Chondrocyte (in vitro differentiated cells): ENCODE measurements at places on chromosomes 1 and 21. TPM values are rescaled to one million over a fixed set of nuclear protein-coding genes. Genes with fewer than 3 reads are reported as not detected.

DNA sequence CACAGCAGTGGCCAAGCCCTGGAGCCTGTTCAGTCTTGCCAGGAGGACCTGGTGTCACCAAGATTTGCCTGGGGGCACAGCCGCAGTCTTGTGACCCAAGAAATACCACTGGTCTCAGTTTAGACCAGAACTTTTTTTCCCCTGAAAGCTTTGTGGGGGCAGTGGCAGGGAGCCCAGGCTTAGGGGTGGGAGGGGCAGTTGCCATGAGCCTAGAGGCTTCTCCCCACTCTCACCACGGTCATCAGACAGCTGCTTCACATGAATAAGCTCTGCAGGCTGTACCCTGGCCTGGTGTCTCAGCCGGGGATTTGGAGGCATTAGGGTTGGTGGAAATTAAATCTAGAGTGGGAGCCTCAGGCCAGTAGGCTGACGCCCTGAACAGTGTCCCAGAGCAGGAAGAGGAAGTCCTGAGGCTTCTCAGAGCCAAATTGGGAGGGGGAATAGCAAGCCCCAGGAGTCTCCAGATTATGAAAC lies 73.7 kb downstream of the SLC16A1 start:
- no peak for DNase-seq

The LORICRIN gene
- not detected in 3 replicates for total RNA-seq

The ZFP69B gene
- 7.4 to 13.4 TPM (median 11.9 TPM) in 3 replicates for total RNA-seq

The OPTC gene
- not detected in 3 replicates for total RNA-seq

DNA sequence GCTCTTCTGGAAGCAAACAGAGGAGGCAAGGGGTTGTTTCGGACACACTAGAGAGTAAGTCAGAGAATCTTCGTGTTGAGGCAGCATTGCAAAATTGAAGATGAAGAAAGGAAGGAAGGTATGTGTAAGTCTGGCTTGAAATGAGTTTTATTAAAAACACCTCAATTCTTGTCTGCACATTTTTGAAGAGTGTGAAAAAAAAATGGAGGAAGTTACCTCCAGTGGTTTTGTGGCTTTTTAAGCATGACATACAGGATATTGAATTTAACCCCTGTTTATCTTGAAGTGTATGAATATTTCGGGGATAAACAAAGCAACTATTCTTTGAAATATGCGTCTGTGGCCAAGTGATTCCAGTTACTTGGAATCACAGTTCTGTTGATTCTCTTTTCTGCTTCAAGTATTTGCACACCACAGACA lies 203.2 kb upstream of the SGIP1 start:
- DNase-seq, result no peak

DNA sequence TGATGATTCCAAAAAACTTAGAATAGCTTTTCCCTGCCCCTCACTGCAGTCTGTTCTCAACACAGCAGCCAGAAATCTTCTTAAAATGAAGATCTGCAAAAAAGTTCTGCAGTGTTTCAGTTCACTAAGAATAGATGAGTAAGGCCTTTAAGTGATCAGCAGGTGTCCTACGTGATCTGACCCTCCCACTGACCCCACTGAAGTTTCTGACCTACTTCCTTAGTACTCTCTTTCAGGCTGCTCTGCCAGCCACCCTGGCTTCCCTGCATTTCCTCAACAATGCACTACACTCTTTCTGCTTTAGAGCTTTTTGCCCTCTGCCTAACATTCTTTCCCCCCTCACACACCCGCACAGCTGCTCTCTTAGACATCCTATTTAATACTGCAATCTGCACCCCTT lies 182.5 kb downstream of the AKT3 start:
- no peak for DNase-seq

The RAB42 gene
- 1.3 to 2.6 TPM (median 2.3 TPM) in 3 replicates for total RNA-seq

The ZFYVE9 gene
- 20.7 to 21.6 TPM (median 20.9 TPM) in 3 replicates for total RNA-seq

The KIF14 gene
- 1.3 to 2.1 TPM (median 2.0 TPM) in 3 replicates for total RNA-seq

The PDZK1IP1 gene
- total RNA-seq, result not detected in 3 replicates

DNA sequence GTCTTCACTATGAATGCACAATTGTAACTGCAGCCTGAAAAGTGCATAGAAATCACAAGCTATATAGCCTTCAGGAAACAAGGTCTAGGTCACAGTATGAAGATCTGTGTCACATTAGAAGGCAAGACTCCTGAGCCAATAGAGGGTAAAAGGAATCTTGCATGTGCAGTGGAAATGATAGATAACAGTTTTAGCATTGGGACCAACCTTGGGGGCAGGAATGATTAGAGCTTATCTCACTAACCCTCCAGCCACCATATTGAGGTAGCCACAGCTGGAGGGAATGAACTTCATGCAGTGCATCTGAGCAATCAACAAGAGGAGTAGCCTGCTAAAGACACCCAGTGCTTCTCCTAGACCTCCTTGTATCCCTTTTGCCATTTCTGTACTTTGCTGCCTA lies 390.1 kb downstream of the LTN1 start:
- DNase-seq, result no peak

GRCh38 chr1:64502083-64502482 lies 32.2 kb downstream of the CACHD1 start:
- no peak for DNase-seq

GRCh38 chr21:45531393-45532215 lies 10.6 kb downstream of the SLC19A1 start:
- DNase-seq, result peak; percentile 90

GRCh38 chr1:68620571-68620970 lies 123.7 kb upstream of the DEPDC1 start:
- DNase-seq, result no peak

The FOXD2 gene
- total RNA-seq, result 0.90 to 1.0 TPM (median 1.0 TPM) in 3 replicates

DNA sequence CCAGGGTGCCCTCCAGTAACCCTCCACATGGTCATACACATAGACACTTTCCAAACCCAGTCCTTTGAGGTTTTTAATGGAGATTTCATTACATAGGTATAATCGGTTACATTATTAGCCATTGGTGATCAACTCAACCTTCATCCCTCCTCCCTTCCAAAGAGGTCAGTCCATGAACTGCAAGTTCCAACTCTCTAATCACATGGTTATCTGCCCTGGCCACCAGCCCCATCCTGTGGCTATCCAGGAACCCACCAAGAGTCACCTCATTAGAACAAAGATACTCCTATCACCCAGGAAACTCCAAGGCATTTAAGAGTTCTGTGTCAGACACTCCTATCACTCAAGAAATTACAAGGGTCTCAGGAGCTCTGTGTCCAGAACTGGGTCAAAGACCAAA lies 12.2 kb downstream of the ATP1A4 start:
- no peak for DNase-seq

DNA sequence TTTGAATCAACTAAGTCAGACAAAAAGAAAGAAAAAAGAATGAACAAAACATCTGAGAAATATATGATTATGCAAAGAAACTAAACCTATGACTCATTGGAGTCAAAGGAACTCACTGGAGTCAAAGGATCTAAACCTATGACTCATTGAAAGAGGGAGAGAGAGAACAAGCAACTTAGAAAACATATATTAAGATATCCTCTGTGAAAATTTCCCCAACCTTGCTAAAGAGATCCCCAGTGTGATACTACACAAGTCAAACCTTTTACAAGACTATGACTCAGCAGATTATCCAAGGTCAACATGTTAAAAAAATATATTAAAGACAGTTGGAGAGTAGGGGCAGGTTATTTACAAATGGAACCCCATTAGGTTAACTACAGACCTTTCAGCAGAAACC lies 1538.3 kb downstream of the NCAM2 start:
- no peak for DNase-seq

The HMCN1 gene
- total RNA-seq, result 80.0 to 178 TPM (median 81.6 TPM) in 3 replicates

- no peak for DNase-seq
These were observed 8.1 kb upstream of the VWA5B1 start for GRCh38 chr1:20282533-20282932.

DNA sequence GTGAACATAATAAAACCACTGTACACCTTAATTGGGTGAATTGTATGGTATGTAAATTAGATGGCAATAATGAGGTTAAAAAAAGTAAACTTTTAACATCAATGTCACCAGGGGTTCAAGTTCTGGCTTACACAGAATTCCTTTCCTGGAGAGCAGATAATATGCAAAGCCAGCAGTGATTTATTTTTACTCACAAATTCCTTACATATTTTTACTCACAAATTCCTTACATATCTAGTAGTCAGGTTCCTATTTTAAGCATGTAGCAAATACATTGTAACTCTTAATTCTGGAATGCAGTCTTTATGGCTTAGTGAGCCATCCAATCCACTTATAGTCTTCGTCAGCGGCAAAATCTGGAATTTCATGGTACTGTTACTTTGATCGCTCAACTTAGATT lies 1.3 kb upstream of the UBE4B start:
- no peak for DNase-seq

- DNase-seq, result no peak
These were observed 671.9 kb downstream of the PTPRC start for GRCh38 chr1:199310708-199311107.

The ALG14 gene
- 3.8 to 10.9 TPM (median 6.1 TPM) in 3 replicates for total RNA-seq

The THEM5 gene
- not detected in 3 replicates for total RNA-seq

The PLPPR4 gene
- 0.77 to 1.5 TPM (median 0.92 TPM) in 3 replicates for total RNA-seq

DNA sequence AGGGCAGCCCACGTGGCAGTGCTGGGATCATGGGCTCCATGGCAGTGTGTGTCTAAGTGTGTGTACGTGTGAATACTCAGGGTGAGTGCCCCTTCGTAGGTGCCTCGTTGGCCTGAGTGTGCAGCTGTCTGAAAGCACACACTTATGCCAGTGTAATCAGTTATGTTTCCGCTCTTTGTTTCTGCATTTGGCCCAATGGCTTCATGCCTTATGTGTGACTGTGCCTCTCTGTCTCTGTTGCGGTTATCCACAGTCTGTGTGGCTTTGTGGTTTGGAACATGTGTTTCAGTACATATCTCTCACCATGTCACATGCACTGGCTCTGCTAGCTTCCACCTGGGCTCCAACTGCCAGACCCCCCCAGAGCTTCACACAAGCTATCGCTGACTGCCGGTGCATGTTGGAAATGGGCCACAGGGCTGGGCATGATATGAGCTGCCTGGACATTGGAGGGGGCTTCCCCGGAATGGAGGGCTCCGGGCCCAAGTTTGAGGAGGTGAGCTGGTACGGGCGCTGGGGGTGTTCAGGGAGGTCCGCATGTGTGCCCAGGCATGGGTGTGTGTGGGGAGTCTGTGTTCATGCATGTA lies 70.3 kb upstream of the TINAGL1 start:
- DNase-seq, result no peak

- no peak for DNase-seq
These were observed at the start of gene CCDC190 for GRCh38 chr1:162861101-162861500. Gene CCDC190 (minus strand): TSS chr1:162861175. CDS start chr1:162859646, 1,529 bp downstream.

DNA sequence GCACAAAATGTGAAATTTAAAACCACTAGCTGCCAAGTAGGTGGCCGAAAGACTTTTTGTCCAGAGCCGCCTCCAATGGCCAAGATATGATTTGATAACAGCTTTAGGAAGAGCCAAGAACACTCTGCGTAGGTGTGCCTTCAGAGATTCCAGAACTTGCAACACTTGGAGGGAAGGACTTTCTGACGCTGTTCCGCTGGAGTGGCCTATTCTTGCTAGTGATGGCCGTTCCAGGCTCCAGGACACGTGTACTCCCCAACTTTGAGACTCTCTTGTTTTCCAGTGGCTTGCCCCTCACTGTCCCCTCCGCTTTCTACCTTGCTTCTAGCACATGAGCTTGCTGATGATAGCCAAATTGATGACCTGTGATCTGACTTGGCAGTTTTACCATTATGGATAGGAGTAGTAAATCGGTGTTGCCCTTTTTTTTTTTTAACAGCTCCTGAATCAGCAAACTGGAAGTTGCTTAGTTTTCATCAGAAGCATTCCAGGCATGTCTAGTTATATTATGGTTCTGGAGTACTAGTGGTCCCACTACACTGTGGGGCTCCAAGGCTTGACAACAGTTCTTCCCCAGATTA lies 1.0 kb downstream of the PRDX6 start:
- DNase-seq, result no peak

GRCh38 chr1:45359882-45360513 lies 19.8 kb upstream of the MUTYH start:
- no peak for DNase-seq

DNA sequence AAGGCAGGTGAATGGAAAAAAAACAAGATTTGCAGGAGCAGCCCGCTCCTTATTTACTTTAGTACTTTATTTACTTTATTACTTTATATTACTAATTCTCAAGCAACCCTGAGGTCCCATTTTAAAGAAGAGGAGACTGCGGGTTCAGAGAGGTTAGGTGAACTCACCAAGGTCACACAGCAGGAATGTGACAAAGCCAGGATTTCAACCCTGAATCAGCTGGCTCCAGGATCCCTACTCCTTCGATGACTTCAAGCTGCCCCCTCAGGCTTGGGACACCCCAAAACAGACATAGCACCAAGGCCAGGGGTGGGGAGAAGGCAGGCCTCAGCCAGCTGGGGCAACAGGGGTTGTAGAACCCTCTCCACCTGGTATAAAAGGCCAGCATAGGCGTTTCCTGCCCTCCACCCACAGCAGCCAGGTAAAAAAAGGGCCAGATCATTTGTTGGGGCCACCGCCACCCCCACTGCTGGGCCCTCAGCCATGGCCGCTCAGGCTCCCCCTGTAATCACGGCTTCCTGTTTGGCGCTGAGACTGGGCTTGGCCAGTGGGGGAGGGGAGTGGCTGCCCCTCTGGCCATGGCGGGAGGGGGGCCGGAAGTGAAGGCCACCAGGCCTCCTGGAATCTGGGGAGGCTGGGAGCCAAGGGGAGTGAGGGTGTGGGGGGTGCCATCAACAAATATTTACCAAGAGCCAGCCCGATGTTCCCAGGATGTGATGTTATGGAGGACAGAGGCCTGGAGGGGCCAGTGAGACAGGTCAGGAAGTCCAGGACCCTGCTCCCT lies 6.6 kb downstream of the SDC3 start:
- peak; percentile 69 for DNase-seq

DNA sequence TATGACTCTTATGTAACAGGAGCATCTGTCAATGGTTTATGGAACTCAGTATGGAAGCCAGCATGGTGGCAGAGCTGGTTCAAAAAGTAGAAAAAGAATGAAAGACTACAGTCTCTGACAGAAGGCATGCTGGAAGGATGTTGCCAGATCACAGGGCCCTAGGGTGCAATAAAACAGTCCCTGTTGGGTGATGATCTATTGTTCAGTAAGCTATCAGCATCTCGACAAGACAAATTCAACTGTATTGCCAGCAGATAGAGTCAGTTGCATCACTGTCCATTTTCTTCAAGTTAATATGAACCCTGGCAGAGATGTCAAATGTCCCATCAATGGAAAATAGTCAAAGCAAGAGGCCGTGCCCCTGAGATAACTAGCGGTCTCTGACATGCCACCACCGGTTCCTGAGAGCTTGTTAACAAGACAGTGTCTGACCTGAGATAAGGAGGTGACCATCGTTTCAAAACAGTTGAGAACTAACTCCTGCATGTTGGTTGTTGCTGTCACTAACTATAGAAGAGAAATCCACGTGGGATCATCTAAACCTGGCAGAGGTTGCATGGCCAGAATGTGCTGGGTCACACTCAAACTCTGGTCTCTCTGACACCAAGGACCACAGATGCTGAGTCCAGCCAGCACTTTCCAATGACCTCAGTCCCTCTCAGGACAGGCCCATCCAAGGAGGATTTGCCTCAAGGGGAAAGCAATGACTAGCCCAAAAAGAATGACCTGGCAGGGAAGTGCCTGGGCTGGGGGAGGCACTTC lies 125.9 kb downstream of the RIPK4 start:
- no peak for DNase-seq

The LCE3E gene
- not detected in 3 replicates for total RNA-seq

The S100A7 gene
- not detected in 3 replicates for total RNA-seq

- no peak for DNase-seq
These were observed 36.0 kb upstream of the TENT5C start for GRCh38 chr1:117569856-117570255.

The DDR2 gene
- 103 to 182 TPM (median 172 TPM) in 3 replicates for total RNA-seq

The PADI4 gene
- total RNA-seq, result 0.60 TPM in 1 of 3 replicates, not detected in the others

- no peak for DNase-seq
These were observed 123.2 kb upstream of the TNFSF4 start for GRCh38 chr1:173330149-173330951.

The XCL1 gene
- 0.25 TPM in 1 of 3 replicates, not detected in the others for total RNA-seq

The CD52 gene
- total RNA-seq, result not detected in 3 replicates

- DNase-seq, result no peak
These were observed 633.3 kb downstream of the PTPRC start for GRCh38 chr1:199272139-199272544.

The BRINP2 gene
- not detected in 3 replicates for total RNA-seq
